Putamen (tissue), 1 donor: ENCODE measurements at places on chromosomes 12 and 14.

DNA sequence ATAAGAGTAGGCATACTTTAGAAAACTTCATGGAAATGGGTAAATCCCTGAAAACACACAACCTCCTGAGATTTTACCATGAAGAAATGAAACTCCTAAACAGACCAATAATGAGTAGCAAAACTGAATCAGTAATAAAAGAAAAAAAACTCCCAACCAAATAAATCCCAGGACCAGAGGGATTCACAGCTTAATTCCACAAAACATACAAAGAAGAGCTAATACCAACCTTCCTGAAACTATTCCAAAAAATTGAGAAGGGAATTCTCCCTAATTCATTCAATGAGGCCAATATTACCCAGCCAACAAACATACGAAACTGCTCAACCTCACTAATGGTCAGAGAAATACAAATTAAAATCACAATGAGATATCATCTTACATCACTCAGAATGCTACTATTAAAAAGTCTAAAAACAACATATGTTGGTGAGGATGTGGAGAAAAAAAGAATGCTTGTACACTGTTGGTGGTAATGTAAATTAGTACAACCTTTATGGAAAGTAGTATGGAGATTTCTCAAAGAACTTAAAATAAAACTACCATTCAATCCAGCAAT lies 97.3 kb upstream of the ST8SIA1 start:
- no peak for DNase-seq

- DNase-seq = peak; percentile 66
Observed at GRCh38 chr12:52267699-52268098, 6.7 kb upstream of the KRT86 start.

- no peak for DNase-seq
Observed at GRCh38 chr12:52335598-52336262, 14.5 kb upstream of the KRT83 start.

GRCh38 chr12:52838609-52839435 lies 4.7 kb upstream of the KRT79 start:
- DNase-seq = no peak

DNA sequence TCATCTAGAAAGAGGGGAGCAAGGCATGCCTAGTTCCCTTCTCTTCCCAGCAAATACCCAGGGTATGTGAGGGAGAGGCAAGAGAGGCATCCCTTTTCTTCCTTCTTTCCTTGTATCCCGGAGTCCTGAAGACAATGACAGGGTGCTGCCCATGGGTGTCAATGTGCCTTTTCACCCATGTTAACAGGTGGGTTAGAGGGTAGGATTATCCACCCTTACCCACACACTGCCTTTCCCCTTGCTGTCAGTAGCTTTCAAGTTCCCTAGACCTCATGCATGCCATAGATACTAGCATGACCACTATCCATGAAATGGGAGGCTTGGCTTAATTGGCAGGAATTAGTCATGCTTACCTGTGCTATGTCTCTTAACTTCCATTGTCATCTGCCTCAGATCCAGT lies 36.3 kb upstream of the PCNX1 start:
- no peak for DNase-seq

DNA sequence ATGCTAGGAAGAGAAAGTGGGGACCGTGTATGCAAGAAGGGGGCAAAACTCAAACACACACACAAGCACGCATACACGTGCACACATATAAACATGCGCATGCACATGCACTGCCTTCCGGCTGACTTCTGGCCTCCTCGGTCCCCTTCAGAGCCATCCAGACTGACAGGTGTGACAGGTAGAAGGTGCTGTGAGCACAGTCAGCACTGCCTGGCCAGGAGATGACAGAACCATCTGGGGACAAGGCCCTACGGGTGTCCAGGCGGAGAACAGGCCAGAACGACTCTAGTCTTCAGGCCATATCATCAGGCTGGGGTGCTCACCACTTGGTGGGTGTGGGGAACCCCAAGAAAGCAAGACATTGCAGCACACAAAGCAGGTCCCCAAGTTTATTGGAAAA lies 7.3 kb downstream of the KRT83 start:
- DNase-seq = no peak
